ENCODE measurements at places on chromosomes 16 and 17. TPM values are rescaled to one million over a fixed set of nuclear protein-coding genes. Genes with fewer than 3 reads are reported as not detected.
A peak's percentile ranks its signal among the peaks of the same experiment; 100 is the strongest.

ZG16B gene
- total RNA-seq, result not detected

MRC2 gene
- total RNA-seq, result 288 TPM

- peaks cover 1% of the 10 kb centered on the region for H3K27me3 ChIP-seq
- no peak for DNase-seq
- peaks cover 46% of the 10 kb centered on the region for H3K36me3 ChIP-seq
- H3K4me3 ChIP-seq, result peak overlapping the region; percentile 91
These were observed 1.1 kb upstream of the NME2 start for GRCh38 chr17:51164911-51165679.

- no peaks in the 10 kb centered on the region for H3K4me1 ChIP-seq
- H3K36me3 ChIP-seq, result peaks cover 16% of the 10 kb centered on the region
- H3K4me3 ChIP-seq, result no peak overlapping the region
- H3K27me3 ChIP-seq, result peaks cover 1% of the 10 kb centered on the region
- DNase-seq, result no peak
- H3K27ac ChIP-seq, result peak overlapping the region; percentile 19
These were observed 10.3 kb downstream of the ZNF469 start for GRCh38 chr16:88393034-88393433.

DNA sequence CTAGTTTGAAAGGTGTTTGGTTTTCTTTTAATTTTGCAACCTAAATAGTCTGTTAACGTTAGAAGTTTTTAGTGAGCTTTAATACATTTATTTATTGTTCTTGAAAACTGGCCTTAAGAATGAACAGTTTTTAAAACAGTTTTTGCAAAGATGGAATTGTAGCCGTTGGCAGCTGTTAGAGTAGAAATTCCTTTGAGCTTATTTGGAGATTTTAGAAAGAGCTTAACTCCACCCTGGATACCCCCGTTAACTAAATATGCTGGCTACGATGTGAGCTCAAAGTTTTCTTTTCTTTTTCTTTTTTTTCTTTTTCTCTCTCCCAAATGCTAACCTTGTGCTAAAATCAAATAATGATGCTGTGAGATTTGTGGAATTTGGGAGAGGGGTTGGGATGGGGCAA, 75.2 kb downstream of the COX10 start:
- no peak for DNase-seq
- peaks cover 25% of the 10 kb centered on the region for H3K4me1 ChIP-seq
- no peak overlapping the region for H3K4me3 ChIP-seq
- no peak overlapping the region for H3K27ac ChIP-seq
- peaks cover 12% of the 10 kb centered on the region for H3K36me3 ChIP-seq
